ENCODE measurements at places on chromosomes 1 and 21.
A peak's percentile ranks its signal among the peaks of the same experiment; 100 is the strongest.

DNA sequence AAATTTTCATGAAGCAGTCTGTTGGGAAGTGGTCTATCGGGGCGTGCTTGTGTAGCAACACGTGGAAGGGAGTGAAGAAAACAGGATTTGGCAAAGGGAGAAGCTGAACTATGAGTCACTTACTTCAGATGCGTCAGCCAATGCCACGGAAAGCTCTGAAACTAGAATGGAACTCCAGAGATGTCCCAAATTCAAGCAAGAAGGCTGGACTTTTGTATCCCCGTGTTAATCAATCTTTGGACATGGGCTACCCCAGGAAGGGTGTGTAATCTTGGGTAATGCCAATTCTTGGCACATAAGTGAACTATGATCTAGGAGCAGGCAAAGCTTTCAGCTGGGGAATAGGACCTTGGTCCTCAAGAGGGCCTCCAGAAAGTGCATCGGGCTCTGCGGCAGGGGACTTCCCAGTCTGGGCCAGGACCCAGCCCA lies 102.6 kb downstream of the ADSS2 start:
- DNase-seq: no peak

DNA sequence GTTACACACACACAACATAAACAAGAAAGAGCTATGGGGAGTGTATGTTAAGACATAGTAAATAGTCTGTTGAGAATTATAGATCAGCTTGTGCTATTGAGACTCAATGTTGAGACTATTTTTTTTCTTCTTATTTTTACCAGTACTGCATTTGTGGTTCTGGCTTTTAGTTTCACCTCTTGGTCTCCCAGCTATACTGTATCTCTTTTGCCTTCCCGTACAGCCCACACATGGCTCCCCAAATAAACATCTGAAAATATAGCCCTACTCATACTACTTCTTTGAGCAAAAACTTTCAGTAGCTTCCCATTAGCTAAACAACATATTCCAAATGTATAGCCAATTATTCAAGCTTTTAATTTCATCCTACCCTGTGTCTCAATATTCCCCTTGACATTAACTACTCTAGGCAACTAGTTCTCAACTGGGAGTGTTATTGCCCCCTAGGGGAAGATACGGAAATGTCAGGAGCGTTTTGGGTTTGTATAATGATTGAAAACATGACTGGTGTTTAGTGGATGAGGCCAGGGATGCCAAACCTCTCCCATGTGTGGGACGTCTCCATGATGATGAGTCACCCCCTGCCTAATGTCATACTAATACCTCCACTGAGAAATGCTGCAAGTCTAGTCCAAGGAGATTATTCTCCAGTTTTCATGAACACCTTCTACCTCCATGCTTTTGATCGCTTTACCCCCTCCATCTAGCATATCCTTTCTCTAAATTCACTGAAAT lies 6.8 kb downstream of the RPE65 start:
- no peak for DNase-seq

GRCh38 chr1:208868554-208868953 lies 624.4 kb upstream of the PLXNA2 start:
- no peak for DNase-seq

- no peak for DNase-seq
These were observed 26.6 kb downstream of the ATF3 start for GRCh38 chr1:212635141-212635631.

- no peak for DNase-seq
These were observed 43.8 kb downstream of the FAAP20 start for GRCh38 chr1:2150801-2151200.

DNA sequence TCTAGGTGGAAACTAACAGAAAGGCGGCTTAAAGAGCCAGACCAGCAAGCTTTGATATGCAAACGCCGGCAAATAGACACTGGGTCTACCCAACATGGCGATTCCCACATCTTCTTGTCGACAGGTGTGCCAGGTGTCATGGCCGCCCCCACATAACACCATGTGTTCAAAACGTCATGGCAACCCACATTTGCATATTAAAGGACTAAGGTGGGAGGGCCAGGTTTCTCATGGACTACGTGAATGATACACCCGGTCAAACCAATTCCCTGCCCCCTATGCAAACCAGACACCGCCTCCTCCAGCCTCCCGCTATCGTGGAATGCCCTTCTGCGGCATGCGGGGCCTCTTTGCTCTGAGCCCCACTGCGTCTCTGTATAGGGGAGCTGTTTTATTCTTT lies 41.3 kb downstream of the ICOSLG start:
- no peak for DNase-seq

- DNase-seq: no peak
These were observed 193.9 kb upstream of the LMO4 start for GRCh38 chr1:87134625-87135328.

DNA sequence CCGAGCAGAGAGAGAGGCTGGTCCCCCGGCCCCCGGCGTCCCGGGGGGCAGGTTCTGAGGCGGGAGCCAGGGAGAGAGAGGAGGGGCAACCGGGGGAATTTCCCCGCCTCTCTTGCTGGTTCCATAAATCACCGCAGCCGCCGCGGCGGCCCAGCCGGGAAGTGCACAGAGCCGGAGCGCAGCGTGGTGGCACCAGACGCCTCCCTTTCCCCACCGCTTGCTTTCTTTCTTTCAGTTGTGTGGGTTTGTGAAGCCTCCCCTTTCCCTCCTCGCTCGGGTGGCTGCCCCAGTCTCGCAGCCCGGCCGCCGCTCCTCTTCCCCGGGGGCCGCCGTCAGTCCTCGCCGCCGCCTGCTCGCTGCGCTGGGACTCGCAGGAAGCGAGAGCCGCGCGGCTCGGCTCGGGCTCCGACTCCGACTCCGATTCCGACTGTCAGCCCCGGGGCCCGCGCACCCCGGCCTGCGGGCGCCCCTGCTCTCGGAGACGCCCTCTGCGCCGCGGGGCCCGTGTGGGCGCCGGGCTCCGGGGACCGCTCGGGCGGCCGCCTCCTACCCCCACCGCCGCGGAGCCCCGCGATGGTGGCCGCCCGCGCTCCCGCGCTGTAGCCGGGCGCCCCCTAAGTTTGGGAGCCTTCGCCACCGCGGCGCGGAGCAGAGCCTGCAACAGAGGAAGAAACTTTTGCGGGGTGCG lies at the start of gene CACHD1:
CACHD1 (plus strand) TSS at position 153 of the 688 bp plus-strand sequence. CDS start 616 bp downstream, outside the sequence.
- DNase-seq: peak; percentile 73

GRCh38 chr21:33643658-33644311 lies 1.5 kb downstream of the ITSN1 start:
- no peak for DNase-seq

- DNase-seq: no peak
These were observed 17.6 kb downstream of the COL8A2 start for GRCh38 chr1:36107394-36107793.

DNA sequence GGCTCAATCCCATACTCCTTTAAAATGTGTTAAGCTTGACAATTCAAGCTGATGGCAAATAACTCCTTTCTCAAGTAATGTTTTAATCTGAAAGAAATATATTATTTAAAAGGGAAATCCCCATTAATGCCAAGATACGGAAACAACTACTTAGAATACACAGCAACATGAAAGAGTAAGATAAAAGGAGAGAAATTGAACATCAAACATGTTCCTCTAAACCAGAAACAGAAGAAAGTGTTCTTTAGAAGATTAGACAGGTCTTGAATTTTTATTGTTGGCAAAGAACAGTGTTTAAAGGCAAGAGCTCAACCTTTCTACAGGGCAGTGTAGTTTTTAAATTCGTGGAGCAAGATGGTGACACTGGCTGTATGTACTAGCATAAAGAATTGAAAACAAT lies 105.8 kb upstream of the NRIP1 start:
- no peak for DNase-seq

- no peak for DNase-seq
These were observed 2.9 kb downstream of the C1orf105 start for GRCh38 chr1:172423336-172423735.

DNA sequence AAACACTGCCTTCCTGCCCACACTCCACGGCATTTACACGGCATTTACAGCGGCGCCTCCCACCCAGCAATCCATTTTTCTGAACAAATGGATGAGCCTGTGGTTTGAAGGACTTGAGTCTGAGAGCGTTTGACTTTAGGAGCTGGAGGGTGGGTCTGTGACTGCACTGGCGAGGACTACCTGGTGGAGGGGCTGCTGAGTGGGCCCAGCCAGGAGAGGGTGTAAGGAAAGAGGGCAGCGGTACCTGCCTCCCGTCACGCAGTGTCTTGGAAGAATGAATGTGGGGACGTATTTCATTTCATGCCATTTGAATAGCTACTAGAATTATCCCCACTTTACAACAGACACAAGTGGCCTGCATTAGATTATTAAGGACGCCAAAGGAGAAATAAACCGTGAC lies 62.9 kb downstream of the B3GALT5 start:
- DNase-seq: no peak

DNA sequence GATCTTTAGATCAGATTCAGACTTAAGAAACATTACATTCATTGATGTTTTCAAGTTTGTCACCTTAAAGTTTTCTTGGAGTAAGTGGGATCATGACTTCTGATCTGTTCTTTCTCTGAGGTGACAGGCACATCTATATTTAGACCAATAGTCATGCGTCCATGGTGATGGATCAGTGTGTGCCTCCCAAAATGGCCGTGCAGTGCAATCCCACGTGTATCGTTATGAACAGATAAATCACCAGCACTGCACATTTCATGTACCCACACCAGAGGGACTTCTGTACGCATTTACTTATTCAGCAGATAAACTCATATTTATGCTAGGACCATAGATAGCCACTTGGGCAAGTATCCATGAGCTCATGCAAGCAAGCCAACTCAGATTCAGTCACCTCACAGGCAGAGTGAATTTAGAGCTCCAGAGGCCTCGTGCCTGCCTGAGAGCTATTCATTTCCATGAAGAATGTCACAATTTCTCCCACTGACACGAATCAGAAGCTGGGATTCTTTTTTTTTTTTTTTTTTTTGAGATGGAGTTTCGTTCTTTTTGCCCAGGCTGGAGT lies 13.9 kb upstream of the WDR26 start:
- DNase-seq: no peak

DNA sequence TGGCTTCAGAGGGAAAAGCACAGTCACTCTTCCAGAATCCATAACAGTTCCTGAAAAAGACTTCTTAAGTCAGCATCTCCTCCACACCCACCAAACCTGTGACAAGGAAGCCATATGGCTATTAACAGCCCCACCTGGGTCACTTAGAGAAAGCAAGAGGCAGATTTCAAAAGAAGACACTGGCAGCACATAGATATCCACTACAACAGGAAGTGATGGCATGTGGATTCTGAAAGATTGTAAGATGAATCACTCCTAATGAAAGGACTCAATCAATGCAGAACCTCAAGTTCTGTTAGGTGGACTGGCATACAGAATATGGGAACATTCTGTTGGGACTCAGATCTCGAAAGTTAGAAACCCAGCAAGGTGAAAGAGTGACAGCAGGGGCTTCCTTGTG lies 365.9 kb downstream of the TGFB2 start:
- no peak for DNase-seq

GRCh38 chr1:211281320-211282022 lies 22.3 kb downstream of the RCOR3 start:
- DNase-seq: no peak

DNA sequence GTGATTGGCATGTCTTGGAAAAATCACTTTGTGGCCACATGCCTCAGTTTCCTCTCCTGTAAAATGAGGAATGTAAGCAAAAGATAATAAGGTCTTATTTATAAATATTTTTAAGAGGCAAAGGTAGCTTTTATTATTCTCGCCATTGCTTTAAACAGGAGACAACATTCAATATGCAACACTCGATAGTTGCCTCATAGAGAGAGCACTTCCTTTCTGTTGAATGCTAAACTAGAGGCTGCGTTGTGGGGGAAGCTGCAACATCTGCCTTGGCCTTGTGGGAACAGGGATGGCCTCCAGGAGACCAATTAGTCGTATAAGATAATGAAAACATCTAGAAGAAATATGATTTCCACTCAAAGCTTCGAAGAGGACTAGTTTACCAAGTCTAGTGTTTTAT lies 3.5 kb downstream of the OSCP1 start:
- no peak for DNase-seq

- DNase-seq: no peak
These were observed 3.2 kb downstream of the IL23R start for GRCh38 chr1:67169496-67169895.

DNA sequence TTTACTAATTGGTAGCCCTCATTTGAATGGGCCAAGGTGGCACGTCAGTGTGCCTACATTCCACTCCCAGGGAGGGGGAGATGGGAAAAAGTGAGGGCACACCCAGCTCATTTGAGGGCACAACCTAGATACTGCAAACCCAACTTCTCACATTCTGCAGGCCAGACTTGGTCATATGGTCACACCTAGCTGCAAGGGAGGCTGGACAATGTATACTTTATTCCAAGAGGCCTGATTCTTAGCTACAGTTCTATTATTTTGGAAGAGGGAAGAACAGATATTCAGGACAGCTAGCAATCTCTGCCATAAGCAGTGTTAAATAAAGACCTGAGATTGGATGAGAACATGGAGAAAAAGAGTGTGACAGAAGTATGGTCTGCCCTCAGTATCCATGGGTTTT lies 180.4 kb downstream of the ROR1 start:
- DNase-seq: no peak

DNA sequence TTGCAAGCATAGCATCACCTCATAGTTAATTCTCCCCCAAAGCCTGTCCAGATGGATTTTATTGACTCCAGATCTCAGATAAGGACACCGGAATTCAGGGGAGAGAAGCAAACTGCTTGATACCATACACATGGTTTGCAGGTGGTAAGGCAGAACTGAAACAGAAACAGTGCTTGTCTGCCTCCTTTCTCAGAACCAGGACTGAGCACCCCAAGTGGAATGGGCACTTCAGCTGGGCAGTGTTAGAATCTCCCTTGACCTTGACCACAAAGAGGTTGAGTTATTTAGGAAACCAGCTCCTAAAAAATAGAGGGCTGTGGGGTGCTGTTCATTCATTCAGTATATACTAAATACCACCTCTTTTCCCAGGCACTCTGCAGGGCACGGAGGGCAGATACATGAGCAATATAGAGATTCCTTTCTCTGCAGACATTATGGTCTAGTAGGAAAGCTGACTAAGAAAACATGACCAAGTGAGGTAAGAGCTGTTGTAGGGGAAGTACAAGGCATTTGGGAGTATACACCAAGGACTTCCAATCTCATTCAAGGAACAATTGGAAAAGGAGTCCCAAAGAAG lies 185.2 kb downstream of the C1orf94 start:
- DNase-seq: no peak

- DNase-seq: no peak
These were observed 139.7 kb downstream of the TSEN15 start for GRCh38 chr1:184191181-184191621.
